ENCODE measurements at places on chromosomes 5 and 9.

DNA sequence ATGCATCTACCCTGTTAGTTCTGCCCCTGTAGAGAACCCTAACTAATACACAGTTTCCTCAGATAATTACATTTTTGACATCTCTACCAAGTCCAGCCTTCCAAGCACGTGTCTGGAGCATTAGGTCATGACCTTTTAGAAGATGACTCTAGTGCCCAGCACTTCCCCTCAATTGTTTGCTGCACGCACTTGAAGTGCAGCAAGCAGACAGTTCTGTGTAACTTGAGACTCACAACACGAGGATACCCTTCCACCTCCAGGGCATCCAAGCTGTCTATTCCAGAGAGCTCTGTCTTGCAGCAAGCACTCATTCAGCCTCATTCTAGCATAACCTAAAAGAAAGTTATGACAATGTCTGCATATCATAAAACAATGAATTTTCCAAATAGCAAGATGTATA lies 1410.5 kb upstream of the CDH18 start:
- no peak for DNase-seq

GRCh38 chr9:84384617-84385016 lies 44.1 kb upstream of the SLC28A3 start:
- DNase-seq = no peak

DNA sequence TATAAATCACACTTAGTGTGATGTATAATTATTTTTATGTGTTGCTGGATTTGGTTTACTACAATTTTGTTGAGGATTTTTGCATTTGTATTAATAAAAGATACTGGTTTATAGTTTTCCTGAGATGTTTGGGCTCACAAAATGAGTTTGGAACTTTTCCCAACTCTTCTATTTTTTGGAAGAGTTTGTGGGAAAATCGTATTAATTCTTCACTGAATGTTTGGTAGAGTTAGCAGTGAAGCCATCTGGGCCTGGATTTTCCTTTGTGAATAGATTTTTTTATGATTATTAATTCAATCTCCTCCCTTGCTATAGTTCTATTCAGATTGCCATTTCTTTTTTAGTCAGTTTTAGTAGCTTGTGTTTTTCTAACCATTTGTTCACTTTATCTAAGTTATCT lies 201.7 kb upstream of the NFIL3 start:
- no peak for DNase-seq

DNA sequence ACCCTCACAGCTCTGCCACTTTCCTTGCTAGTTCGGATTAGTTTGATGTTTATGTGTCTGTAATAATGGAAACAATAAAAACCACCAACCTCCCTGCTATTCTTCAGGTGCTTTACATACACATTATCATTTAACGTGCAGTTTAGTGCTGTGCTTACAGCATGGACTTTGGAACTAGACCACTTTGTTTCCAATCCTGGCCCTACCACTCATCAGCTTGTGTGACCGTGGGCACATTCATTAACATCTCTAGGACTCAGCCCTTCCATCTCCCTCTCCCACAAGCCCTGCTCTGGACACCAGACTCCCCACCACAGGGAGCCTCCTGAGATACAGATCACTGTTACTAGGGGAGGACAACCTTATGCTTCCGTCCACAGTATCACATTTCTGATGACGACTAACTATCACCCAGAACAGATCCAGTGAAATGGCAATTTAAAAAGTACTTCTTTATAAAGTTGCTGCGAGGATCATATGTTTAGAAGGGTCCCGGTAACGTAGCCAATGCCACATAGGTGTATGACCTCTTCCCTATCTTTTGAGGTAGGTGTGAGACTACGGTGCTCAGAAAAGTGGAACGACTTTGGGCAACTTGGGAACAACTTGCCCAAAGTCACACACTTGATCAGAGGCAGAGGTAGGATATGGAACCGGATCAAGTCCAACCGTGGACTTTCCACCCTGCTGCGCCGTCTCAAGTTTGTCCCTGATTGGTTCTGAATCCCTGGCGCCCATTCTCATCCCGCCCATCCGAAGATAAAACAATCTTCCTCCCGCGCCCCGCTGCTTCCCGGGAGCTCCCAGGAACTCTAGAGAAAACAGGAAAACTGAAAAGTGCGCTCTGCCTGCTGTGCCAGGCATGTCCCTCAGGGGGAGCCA lies 132.4 kb upstream of the NIPBL start:
- DNase-seq = peak; percentile 66

DNA sequence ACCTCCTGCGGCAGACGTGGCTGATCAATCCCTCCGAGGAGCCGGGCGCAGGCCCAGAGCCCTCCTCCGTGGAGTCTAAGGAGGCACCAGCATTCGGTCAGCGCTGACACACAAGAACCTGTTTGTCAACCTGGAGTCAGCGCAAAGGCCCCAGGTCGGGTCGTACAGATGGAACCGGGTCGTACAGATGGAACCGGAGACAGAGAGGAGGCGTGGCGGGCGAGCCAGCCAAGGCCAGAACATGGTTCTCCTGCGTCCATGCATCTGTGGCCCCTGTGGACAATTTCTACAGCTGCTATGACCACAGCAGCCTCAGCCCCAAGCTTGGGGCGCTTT lies 125.1 kb upstream of the SARDH start:
- DNase-seq = no peak

DNA sequence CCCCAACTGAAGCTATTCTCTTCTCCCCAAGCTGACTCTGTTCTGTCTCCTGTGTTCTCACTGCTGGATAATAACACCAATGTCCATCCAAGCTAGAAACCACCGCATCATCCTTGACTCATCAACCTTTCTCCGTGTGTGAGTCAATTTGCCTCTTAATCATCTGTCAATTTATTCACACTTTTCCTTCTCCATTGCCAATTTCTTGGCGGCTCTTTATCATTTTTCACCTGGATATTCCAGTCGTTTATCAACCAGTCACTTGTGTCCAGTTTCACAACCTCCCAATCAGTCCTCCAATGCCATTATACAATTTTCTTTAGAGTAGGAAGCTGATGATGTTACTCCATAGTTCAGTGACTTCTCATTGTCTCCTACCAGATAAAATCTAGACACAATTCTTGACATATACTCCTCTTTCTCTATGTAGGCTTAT lies 45.4 kb upstream of the LIFR start:
- peak; percentile 66 for DNase-seq

GRCh38 chr5:136080483-136081216 lies 51.9 kb downstream of the TGFBI start:
- peak; percentile 89 for DNase-seq

DNA sequence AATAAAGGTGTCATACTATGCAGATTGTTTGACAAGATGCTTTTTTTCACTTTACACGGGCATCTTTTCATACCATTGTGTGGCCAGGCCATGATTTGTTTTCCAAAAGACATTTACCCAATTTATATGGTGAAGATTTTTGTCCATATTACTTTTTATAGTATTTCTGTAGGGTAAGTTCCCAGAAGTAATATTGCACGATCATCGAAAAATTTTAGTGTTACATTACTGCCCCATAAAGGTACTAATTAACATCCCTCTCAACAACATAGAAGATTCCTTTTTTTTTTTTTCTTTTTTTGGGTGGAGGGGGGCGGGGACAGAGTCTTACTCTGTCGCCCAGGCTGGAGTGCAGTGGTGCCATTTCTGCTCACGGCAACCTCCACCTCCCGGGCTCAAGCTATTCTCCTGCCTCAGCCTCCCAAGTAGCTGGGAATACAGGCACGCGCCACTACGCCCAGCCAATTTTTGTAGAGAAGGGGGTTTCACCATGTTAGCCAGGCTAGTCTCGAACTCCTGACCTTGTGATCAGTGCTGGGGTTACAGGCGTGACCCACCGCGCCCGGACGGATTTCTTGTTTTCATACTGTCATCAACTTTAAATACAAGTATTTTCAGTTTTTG lies 1.2 kb upstream of the ROPN1L start:
- no peak for DNase-seq

- DNase-seq = no peak
Observed at GRCh38 chr5:78543916-78544315, 104.7 kb downstream of the LHFPL2 start.

GRCh38 chr5:161230221-161230620 lies 316.3 kb downstream of the GABRB2 start:
- DNase-seq = no peak

GRCh38 chr9:98790842-98791607 lies 5.3 kb downstream of the ANKS6 start:
- peak; percentile 94 for DNase-seq

DNA sequence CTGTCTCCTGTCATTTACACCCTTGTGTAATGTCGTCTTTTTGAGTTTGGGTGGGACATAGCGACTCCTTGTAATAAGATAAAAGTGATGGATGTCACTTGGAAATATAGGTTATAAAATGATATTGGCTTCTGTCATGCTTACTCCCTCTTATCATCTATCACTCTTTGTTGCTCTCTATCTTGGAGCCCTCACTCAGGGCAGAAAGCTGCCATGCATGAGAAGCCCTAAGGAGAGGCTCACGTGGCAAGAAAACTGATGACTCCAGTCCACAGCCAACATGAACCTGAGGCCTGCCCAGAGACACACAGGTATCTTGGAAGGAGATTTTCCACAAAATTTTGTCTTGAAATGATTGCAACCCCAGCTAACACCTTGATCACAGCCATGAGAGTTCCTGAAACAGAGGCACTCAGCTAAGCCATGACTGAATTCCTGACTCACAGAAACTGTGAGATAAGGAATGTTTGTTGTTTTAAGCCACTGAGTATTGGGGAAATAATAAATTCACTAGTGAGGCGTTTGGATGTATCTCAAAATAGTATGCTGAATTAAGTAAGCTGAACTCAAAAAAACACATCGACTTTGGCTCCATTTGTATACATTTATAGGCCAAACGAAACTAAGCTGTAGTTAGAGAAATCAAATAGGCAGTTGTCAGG lies 216.7 kb downstream of the CDH18 start:
- peak; percentile 20 for DNase-seq

DNA sequence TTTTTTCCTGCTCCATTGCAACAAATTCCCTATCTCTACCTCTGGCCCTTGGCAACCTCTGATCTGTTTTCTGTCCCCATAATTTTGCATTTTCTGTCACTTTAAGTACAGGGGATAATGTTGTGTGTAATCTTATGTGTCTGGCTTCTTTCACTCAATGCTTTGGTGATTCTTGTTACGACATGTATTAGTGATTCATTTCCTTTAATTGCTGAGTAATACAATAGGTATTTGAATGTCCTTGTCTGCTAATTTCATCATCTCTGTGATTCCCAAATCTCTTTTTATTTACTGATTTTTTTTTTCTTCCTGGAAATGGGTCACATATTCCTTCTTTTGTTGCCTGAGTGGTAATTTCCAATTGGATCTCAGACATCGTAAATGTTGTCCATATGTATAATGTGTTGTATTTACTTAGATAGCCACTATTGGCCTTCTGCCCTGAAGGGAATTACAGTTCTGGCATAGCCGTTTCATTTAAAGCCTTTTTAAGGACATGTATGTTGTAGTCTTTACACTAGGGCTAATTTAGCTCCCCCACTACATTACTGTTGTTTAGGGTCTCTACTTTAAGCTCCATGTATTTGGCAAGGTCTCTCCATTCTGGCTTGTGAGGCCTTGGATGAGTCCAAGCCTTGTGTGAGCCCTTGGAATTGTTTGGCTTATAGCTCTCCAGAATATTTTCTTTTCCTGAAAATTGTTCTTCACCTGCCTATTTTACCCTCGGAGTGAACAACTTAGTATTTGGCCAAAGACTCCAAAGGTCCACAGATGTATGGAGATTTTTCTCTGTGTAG lies 683.8 kb downstream of the LRRC70 start:
- peak; percentile 78 for DNase-seq

DNA sequence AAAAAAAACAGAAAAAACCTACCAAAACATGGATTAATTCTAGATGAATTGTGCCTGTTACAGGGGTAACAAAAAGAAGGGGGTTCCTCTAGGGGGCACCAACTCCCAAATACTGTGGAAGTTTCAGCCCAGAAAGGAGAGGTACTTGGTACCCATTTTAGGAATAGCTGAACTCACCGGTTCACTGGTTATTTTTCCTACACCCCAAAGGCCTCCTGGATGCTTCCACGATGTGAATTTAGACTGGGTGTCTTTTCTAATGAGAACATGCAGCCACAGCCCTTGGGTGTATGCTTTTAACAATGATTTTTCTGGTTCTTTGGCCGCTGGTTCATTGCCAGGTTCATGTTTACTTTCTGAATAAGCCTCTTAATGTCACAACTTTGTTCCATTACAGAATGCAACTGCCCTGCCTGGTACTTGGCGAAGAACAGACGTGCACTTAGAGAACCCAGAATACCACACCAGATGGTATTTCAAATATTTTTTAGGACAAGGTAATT lies 46.7 kb downstream of the GARNL3 start:
- peak; percentile 18 for DNase-seq

- DNase-seq = no peak
Observed at GRCh38 chr5:172624083-172624995, 16.7 kb upstream of the NEURL1B start.

DNA sequence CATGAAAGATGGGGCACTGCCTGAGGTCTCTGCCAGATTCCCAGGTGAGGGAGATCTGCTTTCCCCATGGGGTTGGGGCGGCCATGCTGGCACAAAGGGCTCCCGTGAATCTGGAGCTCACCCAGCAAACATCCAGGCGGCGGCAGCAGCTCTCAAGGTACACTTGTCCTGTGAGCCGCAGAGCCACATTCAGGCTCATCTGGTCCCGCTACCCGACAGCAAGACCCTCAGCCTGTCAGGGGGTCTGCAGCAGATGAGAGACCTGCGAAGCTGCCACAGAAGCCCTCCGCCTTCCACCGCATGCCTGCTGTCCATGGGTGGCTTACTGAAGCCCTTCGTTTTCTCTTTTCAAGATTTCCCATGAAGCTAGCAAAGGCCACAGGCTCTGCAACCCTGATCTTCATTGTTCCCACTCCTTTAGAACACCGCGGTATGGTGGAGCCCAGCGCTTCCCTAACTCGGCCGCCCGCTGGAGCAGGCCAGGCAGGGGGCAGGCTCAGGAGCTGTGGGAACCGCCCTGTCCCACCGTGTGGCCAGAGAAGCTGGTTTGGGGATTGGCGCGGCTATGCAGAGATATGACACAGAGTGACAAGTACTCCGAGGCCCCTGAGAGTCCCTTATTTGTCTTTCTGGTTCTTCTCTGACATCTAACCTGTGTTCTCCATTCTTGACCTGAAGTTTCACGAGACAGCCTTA lies 8.8 kb downstream of the LRRC14B start:
- DNase-seq = no peak

- peak; percentile 72 for DNase-seq
Observed at GRCh38 chr5:172452398-172453205, 1.7 kb downstream of the SH3PXD2B start.

- DNase-seq = no peak
Observed at GRCh38 chr9:36871606-36872005, 162.5 kb downstream of the PAX5 start.

GRCh38 chr5:67807439-67807888 lies 408.1 kb upstream of the PIK3R1 start:
- no peak for DNase-seq

DNA sequence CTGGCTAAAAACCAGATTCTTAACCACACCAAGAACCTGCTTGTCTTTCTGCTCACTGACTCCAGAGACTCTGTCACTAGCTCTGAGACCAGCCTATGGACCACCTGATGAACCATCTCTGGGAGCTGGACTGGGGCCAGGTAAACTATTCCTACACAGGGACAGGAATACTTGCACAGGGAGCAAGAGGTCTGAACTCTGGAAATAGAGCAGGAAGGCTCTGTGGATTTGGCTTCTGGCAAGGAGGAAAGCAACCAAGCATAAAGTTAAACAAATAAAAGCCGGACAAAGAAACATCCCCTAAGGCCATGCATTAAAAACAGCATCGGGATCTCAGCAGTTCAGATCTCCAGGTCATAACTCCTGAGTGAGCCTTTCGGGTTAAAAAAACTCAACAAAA lies 5.6 kb upstream of the SPARC start:
- no peak for DNase-seq

All from fibroblast of skin of right quadriceps (primary cell).